Hippocampal formation (tissue), 2 donors: ENCODE measurements at places on chromosomes 7 and 10.

DNA sequence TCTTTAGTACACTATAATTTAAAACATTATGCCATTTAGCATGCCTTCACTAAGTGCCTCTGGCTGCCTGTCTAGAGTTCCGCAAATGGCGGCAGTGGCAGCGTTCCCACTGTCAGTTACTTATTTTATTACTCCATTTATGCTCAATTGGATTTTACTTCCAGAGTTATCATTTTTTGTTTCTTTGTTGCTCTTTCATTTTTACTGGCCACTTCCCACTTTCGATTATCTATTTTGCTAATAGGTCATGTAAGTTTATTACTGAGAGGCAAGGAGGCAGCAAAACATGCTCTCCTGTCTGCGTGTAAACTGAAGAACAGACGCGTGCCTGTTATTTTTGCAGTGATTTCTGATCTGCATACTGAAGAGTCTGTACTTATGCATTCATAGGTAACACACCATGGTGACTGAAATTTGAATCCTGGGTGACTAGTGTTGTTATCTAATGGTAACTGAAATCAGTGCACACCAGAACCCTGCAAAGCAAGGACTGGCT is 23.1 kb downstream of the KDM7A start:
- DNase-seq: no peak

DNA sequence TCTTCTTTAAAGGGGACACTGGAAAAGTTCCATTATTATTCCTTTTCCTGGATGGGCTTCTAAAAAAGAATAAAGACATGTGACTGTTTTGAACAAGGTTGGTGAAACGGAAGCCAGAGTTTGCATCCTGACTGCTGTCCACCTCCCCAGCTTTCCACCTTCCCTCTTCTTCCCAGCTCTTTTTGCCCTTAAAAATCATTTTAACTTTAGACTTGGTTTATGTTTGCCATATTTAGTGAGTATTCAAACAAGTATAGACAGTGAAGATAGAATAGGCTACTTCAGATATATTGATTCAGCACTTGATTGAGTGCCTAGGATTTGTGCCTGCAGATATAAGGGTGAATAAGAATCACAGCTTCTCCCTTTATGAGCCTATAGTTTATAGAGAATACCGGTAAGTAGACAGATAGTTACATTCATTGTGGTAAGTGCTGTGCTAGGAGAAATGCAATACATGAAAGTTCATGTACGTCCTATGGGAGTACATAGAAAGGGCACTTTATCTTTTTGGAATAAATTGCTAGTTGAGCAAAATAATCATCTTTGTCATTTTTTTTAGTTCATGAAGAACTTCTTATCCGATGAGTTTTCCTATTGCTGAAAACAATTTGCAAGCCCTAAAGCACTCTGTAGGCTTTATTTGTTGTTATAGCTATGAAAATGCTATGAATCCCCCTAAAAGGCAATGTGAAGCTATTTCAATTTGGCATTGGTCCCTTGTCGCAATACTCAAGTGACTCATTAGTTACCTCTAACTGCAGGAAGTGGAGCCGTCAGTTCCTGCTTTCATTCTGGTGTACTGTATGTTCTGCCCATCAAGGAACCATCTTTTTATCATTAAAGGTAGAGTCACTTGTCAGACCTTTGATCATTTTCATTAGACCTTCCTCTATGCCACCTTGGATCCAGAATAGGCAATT is 57.2 kb upstream of the STRIP2 start:
- no peak for DNase-seq

DNA sequence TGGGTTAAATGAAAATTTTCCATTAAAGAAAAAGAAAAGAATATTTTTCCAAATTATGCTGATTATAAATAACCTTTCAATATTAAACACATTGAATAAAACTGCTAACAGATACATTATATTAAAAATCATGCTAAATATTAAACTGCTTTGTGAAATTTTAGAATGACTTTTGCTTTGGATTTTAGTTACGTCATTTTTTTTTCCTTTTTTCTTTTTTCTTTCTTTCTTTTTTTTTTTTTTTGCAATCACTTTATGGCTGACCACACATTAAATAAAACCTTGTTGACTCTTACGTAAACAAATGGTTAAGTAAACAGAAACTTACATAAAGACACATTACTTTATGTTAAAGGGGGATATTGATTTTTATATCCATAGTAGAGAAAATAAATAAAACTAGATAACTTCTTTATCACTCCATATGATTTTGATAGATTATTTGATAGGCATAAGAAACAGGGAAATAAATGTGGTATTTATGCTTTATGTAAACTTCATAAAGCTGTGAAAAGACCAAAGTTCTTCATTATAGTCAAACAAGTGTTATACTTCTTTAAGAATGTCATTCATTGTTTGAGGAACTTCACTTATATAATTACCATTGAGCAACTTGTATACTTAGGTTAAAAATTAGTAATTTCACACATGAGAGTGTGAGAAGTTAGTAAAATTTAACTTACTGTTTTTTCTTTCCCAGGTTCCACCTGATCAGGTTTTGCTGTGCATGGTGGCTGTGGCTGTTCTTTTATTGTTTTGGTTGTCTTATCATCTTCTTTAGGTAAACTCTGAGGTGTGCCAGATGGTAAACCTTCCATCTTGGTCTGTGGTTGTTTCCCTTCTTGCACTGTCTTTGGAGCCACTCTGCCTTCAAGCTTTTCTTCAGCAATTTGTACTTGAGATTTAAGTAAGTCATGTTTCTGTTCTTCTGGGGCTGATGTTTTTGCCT is 197.3 kb downstream of the PCLO start:
- DNase-seq: no peak

DNA sequence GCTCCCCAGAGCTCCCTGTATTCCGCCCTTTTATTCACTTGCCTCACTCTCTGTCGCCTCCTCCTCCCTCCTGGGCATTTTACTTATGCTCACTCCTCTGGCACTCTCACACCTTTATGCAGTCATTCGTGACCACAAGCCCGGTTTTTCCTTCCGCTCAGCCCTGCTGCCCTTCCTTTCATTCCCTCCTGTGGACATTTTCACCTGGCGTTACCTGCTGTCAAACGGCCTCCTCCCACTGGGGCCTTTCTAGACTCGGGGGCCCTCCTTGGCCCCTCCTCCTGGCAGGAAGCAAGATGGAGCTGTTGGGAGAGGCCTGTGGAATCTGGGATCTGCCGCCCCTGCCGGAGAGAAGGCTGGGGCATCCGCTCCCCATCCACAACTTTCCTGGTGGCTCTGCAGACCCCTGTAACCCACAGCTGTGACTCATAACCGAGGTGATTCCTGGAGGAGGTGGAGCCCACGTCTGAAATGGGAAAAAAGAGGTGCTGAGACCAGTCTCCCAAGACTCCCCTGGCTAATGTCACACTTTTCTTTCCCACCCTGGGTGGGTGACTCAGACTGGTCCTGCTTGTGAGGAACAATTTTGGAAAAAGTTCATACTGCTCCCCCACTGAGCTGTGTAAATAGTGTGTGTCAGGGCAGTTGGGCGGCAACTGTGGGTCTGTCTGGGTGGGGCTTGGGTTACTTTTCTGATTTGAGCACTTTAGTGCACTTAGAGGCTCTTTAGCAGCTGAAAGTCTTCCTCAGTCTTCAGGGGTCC is 1.2 kb downstream of the VCL start:
- peak; percentile 68 for DNase-seq

DNA sequence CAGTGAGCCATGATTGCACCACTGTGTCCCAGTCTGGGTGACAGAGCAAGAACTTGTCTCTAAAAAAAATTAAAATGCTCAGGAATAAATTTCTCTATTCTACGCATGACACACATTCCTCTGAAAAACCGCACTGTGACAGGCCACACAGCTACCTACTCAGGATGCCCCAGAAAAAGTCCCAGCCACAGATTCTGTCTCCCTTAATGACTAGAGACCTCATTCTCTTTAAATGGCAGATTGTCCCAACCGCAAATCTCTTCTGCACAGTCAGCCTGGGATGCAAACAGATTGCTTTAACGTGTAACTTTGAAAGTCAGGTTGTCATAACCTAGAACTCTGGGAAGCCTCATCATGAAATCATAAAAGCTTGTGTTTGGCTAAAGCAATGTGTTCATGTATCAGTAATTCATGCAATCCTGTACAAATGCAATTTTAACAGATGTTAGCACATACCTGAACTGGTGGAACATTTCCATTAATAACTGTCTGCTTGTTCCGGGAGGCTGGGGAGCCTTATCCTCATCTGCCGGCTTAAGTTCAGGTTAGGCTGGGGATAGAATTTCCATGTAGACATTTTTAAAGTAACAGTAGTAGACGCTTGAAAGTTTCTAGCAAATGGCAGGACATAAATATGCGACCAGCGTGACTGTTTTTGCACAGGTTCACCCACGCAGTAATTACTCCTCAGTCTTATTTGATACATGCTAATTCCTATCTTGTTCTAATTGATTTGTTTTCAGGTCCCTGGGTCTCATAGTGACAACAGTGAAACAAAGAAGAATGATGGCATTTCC is 26.2 kb upstream of the MSRB2 start:
- DNase-seq: no peak

GRCh38 chr7:108430664-108431063 is 25.6 kb downstream of the NRCAM start:
- no peak for DNase-seq

DNA sequence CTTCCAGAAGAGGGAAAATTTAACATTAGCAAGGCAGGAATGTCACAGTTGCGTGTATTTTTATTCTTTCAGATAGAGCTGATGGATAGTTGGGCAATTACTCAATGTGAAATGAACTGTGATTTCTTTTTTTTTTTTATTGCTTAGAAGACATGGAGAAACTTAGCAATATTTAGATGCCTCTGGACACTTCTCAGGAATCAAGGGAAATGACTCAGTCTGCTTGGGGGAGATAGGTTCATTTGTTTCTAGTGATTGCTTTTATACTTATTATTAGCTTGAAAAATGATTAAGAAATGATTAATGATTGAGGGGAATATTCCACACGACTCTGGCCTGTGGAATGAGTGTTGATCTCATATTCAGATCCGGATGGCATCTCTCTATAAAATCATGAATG is 33.1 kb upstream of the TBX20 start:
- DNase-seq: no peak

DNA sequence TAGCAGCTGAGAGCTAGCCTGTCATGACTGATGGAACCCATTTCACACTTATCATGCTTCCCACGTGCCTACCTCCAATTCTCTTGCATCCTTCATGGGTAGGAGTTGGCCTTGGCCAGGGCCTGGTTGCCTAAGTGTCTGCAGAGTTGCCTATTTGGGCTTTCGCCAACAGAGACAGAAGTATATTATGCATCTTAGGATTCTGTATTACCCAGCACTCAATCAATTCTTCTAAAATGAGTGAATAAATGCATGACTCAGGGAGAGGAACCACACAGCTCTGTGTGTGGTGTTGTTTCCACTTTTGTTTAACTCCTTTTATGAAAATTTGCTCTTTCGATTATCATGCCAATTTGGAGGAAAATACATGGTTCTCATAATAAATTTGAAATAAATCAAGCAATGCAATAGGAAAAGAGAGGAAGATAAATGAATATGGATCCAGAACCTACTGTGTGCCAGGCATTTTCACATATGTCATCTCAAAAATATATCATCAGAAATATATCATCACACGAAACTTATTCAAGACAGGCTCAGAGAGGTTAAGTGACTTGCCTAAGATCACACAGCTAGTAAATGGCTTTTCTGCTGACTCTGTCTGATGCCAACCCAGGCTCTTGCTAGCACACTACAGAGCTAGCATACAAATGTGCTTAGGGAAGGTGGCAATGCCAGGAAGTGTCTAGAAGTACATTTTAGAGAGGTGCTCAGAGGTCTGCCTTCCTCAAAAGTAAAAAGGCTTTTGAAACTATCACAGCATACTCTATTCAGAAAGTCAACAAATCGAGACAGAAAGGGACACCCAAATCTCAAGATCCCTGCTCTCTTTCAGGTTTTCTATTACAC is 9.5 kb upstream of the HABP2 start:
- DNase-seq: no peak

- no peak for DNase-seq
These were observed 30.2 kb downstream of the FAM241B start for GRCh38 chr10:69660296-69660695.
